ENCODE measurements at places on chromosomes 6 and 20.
A peak's percentile ranks its signal among the peaks of the same experiment; 100 is the strongest.

DNA sequence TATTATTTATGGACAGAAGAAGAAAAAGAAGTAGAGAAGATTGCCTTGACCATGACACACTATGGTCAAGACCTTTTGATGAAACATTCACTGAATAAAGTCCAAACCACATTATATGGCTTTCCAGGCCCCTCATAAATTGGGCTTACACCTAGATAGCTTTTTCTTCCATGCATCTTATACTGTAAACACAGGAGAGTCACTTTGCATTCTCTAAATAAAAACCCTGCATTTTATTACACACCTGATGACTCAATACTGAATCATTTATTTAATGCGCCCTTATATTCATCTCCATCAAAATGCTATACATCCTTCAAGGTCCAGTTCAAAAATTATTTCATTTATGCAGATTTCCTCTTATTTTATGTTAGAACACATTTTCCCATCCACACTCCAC lies 78.0 kb downstream of the COL21A1 start:
- H3K27ac ChIP-seq: no peak overlapping the region
- DNase-seq: no peak
- H3K4me3 ChIP-seq: no peak overlapping the region
- H3K36me3 ChIP-seq: no peaks in the 10 kb centered on the region

- H3K36me3 ChIP-seq: peaks cover 100% of the 10 kb centered on the region
- no peak overlapping the region for H3K4me3 ChIP-seq
- peak overlapping the region; percentile 34 for H3K27ac ChIP-seq
- no peaks in the 10 kb centered on the region for H3K27me3 ChIP-seq
Observed at GRCh38 chr6:158785036-158785435, 34.1 kb downstream of the EZR start.

GRCh38 chr6:71579902-71580301 lies 291.3 kb downstream of the OGFRL1 start:
- no peaks in the 10 kb centered on the region for H3K36me3 ChIP-seq
- no peak overlapping the region for H3K4me3 ChIP-seq
- no peak for DNase-seq
- H3K27me3 ChIP-seq: no peaks in the 10 kb centered on the region
- no peaks in the 10 kb centered on the region for H3K4me1 ChIP-seq

DNA sequence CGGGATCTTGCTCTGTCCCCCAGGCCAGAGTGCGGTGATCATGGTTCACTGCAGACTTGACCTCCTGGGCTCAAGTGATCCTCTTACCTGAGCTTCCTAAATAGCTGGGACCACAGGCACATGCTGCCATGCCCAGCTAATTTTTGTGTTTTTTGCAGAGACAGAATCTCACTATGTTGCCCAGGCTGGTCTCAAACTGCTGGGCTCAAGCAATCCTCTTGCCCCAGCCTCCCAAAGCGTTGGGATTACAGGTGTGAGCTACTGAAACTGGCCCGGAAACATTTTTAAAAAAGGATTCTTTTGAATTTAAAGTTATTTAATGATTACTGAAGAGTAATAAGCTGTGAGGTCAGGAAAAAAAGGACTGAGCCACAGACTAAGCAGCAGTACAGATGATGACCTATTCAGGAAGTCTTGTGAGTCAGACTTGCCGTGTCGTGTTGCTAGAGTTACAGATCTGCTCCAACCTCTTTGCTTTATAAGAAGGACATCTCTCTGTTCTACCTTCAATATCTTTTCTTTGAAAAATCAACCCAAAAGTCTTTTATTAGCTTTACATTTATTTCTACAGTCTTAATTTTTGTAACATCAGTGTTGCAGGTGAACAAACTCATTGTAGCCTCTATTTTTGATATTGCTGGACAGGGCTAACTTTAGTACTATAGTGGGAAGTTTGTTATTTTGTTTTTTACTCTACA lies 108.7 kb downstream of the NCOA3 start:
- peaks cover 23% of the 10 kb centered on the region for H3K4me1 ChIP-seq
- DNase-seq: peak; percentile 71
- peak overlapping the region; percentile 16 for H3K27ac ChIP-seq
- peak overlapping the region; percentile 23 for H3K4me3 ChIP-seq
- H3K36me3 ChIP-seq: no peaks in the 10 kb centered on the region

GRCh38 chr6:150841697-150842096 lies 23.8 kb upstream of the MTHFD1L start:
- H3K4me3 ChIP-seq: no peak overlapping the region
- H3K27me3 ChIP-seq: no peaks in the 10 kb centered on the region
- no peak overlapping the region for H3K27ac ChIP-seq
- H3K4me1 ChIP-seq: no peaks in the 10 kb centered on the region
- DNase-seq: no peak

DNA sequence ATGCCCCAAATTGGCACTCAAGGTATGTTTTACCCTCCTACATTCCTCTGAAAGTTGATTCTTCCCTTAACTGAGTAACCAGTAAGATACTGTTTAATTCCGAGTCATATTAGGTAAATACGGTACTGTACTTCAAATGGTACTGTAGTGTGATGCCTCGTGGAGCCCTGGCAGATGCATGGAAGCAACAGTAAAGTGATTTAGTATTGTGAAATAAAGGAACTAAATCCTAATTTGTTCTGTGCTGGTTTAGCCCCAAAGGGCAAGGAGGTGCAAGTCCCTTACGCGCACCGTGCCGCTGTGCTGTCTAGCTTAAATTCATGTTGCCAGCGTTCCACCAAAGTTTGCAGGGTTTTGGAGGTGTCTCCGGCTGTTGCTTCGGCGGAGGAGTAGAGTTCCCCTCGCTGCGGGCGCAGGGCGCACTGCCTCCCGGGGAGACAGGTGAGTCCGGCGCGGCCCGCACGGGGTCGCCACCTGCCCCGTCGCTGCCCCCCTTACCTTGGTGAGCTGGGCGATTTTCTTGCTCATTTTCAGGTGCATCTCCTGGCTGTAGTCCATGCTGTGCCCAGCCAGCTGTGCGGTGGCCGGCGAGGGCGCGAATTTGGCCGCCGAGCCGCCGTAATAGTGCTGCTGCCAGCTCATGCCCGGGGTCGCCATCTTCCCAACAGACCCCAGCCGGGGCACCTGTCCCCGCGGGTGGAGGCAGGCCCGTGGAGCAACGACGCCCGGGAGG lies 655 bp downstream of the FAM184A start:
- H3K27ac ChIP-seq: no peak overlapping the region
- H3K36me3 ChIP-seq: no peaks in the 10 kb centered on the region
- no peak for DNase-seq
- H3K4me1 ChIP-seq: no peaks in the 10 kb centered on the region
- peak overlapping the region; percentile 49 for H3K4me3 ChIP-seq

DNA sequence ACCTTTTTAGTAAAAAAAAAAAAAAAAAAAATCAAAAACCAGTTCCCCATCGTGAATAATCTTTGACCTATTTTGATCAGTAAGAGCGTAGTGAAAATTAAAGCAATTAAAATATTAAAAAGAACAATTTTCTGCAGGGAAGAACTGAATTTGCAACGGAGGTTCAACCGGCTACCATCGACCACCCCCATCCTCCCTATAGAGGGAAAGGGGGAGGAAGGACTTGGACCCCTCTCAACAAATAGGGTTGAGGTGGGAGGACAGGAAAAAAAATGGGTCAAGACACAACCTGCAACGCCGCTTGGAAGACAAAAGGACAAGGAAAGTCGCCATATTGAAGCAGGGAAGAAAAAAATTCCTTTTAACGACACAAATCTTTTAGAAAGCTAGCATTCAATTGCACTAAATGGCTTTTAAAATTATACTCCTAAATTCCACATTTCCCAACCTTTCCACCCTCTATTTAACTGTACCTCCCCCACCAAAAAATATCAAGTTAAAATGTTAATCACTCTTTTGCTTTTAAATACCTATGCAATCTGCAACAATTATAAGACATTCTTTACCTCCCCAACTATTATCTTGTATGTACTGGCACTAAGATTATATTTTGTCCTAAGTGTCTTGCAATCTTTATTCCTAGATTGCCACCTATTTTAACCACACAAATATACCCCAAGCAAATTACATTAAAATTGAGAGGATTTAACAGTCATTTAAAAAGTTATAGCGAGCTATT lies 1.7 kb downstream of the PPP1R10 start:
- peaks cover 13% of the 10 kb centered on the region for H3K4me1 ChIP-seq
- H3K27me3 ChIP-seq: no peaks in the 10 kb centered on the region
- peak overlapping the region; percentile 87 for H3K27ac ChIP-seq
- peak overlapping the region; percentile 92 for H3K4me3 ChIP-seq
- peak; percentile 75 for DNase-seq

GRCh38 chr6:83735461-83735860 lies 26.6 kb upstream of the SNAP91 start:
- no peak for DNase-seq
- no peaks in the 10 kb centered on the region for H3K27me3 ChIP-seq
- no peak overlapping the region for H3K27ac ChIP-seq
- no peaks in the 10 kb centered on the region for H3K36me3 ChIP-seq

Data from HCT116 (cell line).